ENCODE measurements at places on chromosomes 2 and 18. TPM values are rescaled to one million over a fixed set of nuclear protein-coding genes. Genes with fewer than 3 reads are reported as not detected.

Gene C2orf80
- total RNA-seq = not detected

Gene RIT2
- total RNA-seq = not detected

Gene SCTR
- not detected for total RNA-seq

Gene EGR4
- total RNA-seq = not detected

Gene SAG
- under 0.01 TPM for total RNA-seq

Gene DSG4
- total RNA-seq = not detected

Gene CPS1
- total RNA-seq = 0.51 TPM

Gene NYAP2
- not detected for total RNA-seq

Gene PPP1R1C
- total RNA-seq = 0.13 TPM

Gene LRRTM1
- not detected for total RNA-seq

Gene TRIM43
- not detected for total RNA-seq

Gene COL4A3
- total RNA-seq = not detected

Gene KANSL3
- total RNA-seq = 26.3 TPM

Gene LRRC30
- total RNA-seq = not detected

GRCh38 chr18:59985289-59985688, 85.5 kb downstream of the PMAIP1 start:
- no peak for DNase-seq

GRCh38 chr2:62457556-62457955, 48.4 kb downstream of the TMEM17 start:
- no peak for DNase-seq

DNA sequence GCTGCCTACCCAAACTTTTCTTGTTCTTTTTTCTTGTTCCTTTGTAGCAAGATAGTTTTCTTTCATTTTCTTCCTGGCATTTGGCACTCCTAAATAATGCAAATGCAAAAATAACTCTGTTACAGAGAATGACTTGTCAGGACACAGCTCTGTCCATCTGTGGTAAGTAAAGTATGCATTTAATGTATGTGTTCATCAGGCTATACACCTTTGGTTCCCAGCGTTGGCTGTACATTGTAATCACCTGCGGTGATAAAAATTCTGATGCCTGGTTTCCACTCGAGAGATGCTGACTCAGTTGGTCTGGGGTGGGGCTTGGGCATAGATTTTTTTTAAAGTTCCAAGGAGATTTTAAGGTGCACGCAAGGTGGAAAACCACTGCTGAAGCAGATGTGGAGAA, at the start of gene SERPINB13:
TSS of gene SERPINB13 (plus strand) at position 378 of the 400 bp plus-strand sequence. CDS start 1,325 bp downstream, outside the sequence.
- no peak for DNase-seq

DNA sequence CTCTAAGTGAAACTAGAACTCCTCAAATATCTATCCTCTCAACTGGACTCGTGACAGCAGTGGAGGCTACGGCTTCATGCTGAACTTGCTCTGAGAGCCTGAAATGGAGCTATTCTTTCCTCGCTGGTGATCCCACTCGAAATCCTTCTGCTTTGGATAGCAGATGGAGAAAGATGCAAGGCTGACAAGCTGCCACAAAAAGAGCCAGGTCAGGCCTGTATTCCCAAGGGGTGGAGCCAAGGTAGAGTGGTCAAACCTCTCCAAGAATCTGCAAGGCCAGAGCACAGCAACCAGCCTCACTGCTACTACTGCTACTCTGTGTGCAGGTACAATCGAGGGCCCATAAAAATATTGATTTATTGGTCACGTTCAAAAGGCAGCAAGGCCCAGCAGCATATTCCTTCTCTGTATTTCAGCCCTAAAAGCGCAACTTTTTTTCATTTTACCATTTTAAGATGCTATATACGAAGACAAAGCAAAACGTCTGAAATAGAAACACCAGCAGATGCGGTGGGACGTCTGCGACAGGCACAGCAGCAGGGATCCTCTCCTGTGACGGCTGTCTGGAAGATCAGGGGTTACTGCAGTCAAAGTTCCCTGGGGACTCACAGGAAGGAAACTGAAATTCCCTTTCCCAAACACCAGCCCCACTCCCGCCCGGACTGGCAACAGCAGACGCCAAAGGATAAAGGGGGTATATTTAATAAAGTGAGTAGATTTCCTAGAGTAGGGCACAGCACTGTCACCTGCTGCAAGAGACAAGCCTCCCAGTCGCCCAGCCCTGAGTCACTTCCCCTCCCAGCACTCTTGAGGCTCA, 2.4 kb downstream of the SPRED2 start:
- no peak for DNase-seq

DNA sequence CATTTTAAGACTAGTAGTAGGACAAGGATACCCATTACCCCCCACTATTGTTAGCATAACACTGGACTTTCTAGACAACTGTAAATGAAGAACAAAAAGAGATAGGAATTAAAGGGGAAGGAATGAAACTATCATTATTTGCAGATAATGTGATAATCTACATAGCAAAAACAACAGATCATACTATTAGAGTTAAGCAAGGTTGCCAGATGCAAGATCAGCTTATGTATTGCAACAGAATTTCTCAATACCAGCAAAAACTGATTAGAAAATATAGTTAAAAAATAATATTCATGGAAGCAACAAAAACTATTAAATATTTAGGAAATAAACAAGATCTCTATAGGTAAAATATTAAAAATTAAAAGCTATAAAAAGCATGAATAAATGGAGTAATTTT, 194.4 kb upstream of the SPRED2 start:
- no peak for DNase-seq

GRCh38 chr2:175402571-175402970, 221.1 kb upstream of the ATP5MC3 start:
- no peak for DNase-seq

DNA sequence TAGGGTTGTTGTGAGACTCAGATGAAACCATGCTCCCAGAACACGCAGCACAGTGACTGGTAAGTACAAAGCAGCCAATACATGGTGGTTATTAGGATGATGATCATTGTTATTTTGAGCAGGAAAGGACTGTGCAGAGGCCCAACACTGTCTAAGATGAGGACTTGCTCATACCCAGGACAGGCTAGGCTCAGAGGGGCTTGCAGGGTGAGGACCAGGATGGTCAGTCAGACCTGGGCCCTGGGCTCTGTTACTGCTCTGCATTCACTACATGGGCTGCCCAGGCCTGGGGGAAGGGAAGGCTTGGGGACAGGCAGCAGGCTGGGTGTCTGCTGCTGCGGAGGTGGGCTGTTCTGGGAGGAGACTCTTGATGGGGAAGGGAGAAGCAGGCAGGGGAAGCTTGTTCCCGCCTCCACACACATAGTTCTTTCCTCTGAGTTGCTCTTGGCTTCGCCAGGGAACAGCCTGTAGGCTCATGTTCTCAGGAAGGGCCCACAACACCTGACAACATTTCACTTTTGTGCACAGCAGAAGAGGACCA, 17.5 kb downstream of the CAPN13 start:
- no peak for DNase-seq

DNA sequence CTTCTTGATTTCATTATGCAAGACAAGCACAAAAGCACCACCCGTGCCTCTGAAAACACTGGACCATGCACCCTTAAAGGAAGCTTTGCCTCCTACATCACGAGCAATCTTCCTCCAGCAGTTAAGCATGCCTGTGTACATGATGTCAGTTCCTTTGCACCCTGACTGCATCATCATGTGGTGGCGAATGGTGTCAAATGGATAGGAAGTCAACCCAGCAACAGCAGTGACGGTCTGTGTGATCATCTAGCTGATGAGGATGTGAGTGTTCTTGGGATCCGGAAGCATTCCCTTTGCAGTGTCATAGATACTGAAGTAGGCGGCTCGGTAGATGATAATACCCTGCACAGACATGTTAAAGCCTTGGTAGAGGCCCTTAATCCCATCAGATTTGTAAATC, 240.7 kb upstream of the FAM98A start:
- DNase-seq = no peak

DNA sequence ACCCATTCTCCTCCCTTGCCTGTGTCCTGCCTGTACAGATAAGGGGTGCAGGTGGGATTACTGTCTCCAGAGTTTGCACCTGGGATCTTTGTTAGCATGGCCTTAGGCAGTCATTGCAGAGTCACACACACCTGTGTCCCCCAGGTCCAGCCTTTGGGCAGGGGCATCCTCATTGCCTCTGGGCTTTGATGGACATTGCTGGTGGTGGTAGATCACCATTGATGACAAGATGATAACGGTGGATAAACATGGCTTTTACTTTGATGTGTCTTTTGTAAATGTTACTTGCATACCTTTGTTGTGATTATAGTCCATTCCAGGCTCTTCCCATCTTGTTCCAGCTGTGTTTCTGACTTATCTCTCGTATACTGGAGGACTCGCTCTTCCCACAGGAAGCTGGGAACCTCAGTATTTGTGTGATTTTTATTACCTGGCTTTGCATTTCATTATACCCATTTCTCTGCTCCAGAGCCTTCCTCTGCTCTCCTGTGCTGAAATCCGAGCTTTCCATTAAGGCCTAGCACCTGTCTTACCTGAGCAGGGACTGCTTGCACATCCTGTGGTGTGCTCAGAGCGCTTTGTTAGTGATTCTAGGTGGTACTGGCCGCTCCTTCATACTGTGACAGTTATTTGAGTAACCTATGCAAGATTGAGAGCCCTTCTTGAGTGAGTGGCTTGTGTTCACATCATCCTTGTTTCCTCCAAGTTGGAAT, 79.2 kb downstream of the PTPRM start:
- DNase-seq = no peak

- no peak for DNase-seq
Measured at GRCh38 chr2:73036766-73037165, 34.7 kb downstream of the SFXN5 start.

- DNase-seq = no peak
Measured at GRCh38 chr2:234512884-234513669, 16.2 kb upstream of the ARL4C start.

GRCh38 chr18:6376433-6377229, 38.1 kb downstream of the L3MBTL4 start:
- DNase-seq = no peak

- DNase-seq = no peak
Measured at GRCh38 chr2:171289316-171289715, 128.6 kb upstream of the TLK1 start.

DNA sequence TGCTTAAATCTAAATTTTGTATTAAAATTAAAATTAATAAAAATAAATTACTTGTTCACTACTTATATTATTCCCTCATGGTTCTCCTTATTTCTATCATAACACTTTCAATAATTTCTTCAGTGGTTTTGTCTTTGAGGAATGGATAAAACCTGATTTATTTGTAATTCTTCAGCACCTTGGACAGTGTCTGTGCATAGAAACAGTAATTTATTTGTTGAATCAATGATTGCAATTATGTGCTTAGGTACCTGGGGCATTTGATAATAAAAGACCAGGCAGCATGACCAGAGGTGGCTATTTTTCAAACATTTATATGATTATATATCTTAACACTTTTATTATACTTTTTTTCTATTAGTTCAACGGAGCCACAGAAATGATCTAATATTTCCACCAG, 1062.7 kb downstream of the DSC3 start:
- no peak for DNase-seq

Data from dermis microvascular lymphatic vessel endothelial cell (primary cell).